A673 (cell line): ENCODE measurements at places on chromosomes 1 and 21. TPM values are rescaled to one million over a fixed set of nuclear protein-coding genes. Genes with fewer than 3 reads are reported as not detected.

The PODN gene
- 0.17 TPM in 1 of 2 replicates, not detected in the other for total RNA-seq

DNA sequence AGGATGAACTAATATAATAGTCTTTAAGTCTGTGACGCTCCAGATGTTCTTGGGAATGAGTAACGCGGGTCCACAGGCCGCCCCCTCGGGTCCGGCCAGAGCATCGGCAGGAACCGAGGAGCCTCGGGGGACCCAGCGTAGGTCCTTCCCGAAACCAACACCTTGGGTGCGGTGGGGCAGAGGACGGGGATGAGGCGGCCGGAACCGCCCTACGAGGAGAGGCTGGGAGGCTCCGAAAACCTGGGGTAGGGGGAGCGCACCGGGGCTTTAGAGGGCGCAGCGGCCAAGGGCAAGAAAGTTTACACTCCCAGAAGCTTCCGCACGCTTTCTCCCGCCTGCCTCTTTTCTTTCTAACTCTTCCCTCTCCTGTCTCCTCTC is 7.1 kb downstream of the DMRTA2 start:
- DNase-seq: no peak

DNA sequence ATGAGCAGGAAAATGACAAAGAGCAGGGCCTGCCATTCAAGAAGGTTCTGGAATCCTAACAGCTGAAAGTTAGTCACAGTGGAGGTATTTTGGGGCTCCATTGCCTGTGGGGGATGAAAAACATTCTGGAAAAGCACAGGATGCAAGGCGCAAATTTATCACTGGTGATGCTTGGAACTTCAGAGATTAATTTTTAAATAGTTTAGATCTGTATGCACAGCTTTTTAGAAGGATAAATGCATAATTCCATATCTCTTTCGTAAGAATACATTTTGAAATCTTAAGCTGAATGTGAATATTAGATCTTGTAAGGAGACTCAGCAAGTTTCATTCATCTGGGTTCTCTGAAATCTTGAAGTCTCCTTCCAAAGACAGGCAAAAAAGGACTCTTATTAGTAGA is at the start of gene OR11L1:
TSS of gene OR11L1 (minus strand) at position 101 of the 400 bp plus-strand sequence. CDS start at position 101, 0 bp downstream.
- no peak for DNase-seq

DNA sequence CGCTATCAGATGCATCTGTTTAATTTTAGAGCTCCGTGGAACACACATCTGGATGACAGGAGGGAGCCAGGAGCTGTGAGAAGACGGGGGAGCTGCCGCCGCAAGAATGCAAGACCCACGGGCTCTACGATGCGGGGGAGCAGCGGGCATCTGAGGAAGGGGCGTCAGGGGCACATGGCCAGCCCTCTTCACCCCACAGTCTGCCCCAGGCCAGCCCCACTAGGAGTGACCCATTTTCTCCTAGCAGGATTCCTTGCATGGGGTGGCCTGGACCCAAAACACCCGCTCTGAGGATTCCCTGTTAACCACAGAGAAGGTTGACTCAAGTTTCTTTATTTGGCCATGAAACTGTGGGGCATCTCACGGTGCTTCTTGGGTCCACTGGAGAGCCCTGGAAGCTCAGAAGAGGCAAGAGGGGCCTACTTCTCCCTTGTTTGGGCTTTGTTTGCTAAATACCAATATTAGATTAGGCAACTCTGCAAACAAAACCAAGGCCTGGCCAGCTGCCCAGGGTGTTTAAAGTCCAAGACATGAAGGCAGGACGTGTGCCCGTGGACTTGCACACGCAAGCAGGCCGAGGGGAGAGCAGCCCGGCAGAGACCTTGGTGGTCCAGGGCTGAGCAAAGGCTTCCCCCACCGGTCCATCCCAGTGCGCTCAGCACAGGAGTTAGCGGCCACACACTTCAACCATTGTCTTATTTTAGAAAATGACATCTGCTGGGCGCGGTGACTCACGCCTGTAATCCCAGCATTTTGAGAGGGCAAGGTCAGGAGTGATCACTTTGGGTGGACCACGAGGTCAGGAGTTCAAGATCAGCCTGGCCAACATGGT is 89.8 kb downstream of the DHRS3 start:
- DNase-seq: no peak

The SPRR1A gene
- not detected in 2 replicates for total RNA-seq

GRCh38 chr1:18419113-18419844 is 61.5 kb upstream of the KLHDC7A start:
- DNase-seq: no peak

DNA sequence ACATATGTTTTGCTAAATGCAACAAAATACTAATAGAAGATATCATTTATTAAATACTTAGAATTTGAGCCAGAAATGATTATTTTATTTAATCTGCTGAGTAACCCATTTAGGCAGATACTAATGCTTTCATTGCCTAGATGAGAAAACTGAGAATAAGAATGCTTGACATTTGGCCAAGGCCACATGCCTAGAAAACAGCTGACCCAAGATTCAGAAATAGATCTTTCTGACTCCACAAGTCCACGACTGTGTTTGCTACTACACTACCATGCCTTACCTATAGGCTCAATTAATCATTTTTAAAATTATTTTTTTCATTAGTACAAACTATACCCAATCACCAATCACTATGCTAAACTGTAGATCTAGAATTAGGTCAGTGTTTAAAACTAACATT is 129.7 kb downstream of the ATP1B1 start:
- no peak for DNase-seq

DNA sequence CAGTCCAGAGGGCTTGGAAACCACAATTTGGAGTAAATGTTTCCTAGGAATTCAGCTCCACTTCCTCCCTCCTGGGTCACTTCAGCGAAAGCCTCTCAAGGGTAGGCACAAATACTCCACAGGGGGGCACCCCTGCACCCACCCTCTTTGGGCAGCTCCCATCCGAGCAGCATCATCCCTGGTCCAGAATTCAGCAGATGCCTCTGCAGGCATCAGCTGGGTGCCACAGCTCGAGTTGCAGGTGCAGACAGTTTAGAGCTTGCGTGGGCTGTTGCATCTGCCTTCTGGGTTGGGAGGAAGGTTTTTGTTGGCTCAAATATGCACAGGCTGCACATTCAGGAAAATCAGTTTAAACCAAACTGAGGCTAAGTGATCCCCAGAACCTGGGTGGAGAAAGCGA is 25.0 kb downstream of the KANK4 start:
- peak; percentile 47 for DNase-seq

The IGSF9 gene
- 6.5 and 7.1 TPM in 2 replicates for total RNA-seq

GRCh38 chr1:182240085-182240484 is 151.5 kb downstream of the GLUL start:
- no peak for DNase-seq

DNA sequence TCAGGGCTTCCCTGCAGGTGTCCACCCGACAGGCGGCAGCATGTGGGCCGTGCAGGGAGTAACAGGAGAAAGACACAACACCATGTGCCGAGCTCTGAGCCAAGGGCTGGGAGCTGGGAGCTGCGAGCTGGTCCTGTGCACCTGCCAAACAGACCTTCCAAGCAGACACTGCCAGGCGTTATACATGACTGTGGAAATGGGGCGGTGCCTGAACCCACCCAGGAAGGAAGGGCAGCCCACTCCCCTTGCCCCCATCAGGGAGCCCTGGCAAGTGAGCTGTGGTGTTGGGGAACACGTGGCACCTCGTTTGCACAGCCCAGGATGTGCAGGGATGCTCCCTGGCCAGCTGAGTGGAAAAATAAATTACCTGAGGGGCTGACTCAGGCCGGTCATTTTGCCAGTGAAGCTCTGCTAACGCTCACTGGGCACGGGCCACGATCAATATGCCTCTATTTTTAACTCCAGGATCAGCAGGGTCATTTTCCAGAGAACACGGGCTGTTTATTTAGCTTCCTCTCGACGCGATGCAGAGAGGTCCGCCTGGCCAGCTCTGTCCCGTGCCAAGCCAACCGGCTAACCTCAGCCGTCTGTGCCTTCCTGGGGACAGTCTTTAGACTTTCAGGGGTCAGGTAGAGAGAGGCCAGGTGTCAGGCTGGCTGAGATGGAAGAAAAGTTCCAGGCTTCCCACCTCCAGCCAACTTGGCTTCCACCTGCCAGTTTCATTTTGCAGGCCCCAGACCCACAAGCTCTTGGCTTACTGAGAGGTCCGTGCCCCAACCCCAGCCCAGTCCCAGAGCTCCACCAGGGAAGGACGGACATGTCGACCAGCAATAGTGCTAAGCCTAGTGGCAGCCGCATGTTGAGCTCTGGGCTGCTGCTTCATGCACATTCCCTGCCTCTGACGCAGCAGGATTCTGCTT is 196.7 kb upstream of the VAMP3 start:
- DNase-seq: no peak

GRCh38 chr1:68725001-68725752 is 228.3 kb upstream of the DEPDC1 start:
- peak; percentile 5 for DNase-seq

GRCh38 chr1:26863685-26864077 is 732 bp downstream of the SFN start:
- DNase-seq: no peak

The LMO4 gene
- 32.2 and 35.3 TPM in 2 replicates for total RNA-seq

DNA sequence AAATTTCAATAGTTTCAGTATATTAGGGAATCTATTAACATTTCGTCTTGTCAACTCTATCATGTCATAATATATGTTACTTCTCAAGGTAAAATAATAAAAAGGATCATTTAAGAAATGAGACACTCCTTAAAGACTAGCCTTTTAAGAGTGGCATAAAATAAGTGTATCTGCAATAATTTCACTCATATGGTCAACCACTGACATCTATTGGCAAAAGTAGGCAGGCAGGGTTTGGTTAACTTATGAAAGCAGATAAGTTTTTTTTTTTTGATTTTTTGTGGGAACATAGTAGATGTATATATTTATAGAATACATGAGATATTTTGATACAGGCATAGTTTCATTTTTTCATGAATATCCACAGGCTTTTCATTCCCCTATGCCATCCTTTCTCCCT is 5.5 kb upstream of the RGS21 start:
- DNase-seq: peak; percentile 86

The MORC3 gene
- 27.6 and 30.0 TPM in 2 replicates for total RNA-seq

- DNase-seq: no peak
Measured at GRCh38 chr1:81978945-81979344, 178.2 kb downstream of the ADGRL2 start.

DNA sequence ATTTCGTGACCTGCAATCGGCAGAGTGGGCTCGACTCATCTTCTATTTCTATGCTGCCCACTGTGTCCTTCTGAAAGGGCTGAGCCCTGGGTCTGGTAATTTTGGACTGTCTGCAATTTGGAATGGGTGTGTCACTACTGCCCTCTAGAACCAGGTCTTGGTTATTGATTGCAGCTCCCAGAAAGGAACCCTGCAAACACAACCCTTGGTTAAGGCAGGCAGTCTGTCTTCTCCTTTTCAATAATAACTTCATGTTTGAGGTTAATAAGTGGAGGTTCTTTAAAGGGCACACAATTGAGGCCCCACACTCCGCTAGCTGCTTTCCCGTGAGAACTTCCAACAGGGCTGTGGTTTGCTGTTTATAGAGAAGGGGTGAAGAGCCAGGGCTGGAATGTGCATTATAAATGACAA is 79.9 kb upstream of the LYST start:
- no peak for DNase-seq

DNA sequence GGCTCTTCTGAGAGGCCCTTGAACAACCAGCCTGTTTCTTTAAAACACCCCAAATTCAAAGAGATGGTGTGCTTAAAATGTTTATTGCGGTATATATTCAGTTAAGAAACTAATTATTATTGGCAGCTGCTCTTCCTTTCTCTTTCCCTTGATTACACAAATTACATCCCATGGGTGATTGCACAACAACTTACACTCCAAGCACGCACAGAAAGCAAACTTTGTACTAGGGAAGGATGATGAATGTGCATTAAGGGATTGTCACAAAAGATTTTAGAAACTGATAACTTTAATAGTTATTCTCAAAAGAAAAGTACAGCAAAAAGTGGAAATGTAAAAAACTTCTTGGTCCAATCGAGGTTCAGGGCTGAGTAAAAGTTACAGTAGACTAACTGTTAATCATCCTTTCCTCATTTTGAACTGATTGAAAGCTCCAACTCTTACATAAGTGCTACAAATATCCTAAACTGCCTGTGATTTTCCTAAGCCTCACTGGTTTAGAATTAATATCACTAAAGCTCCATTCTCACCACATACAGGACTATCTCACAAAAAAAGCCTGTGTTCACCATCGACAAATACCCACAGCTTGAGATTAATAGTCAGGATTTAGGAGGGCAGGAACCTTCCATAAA is 153.4 kb downstream of the TTLL7 start:
- DNase-seq: peak; percentile 41

- DNase-seq: peak; percentile 30
Measured at GRCh38 chr1:167185974-167186657, 34.6 kb upstream of the POU2F1 start.

DNA sequence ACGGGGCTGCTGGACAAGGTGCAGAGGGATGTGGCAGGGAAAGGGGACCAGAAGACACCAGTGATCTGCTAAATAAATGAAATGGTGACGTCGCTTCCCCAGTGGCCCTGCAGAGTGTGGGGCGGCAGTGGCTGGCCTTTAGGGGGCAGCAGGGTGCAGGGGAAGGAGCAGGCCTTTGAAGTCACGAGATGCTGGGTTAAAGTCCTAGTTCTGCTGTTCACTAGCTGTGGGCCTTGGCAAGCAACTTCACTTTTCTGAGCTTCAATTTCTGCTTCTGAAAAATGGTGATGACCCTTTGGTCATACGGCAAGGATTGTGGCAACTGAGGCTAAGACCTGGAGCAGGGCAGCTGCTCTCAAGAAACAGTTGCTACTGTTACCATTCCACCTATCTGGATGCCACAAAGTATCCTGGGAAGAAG is 9.2 kb upstream of the GALE start:
- DNase-seq: peak; percentile 89

The S100B gene
- not detected in 2 replicates for total RNA-seq

The CTSE gene
- 0.39 TPM in 1 of 2 replicates, not detected in the other for total RNA-seq

The TRAF5 gene
- 7.1 and 8.7 TPM in 2 replicates for total RNA-seq

DNA sequence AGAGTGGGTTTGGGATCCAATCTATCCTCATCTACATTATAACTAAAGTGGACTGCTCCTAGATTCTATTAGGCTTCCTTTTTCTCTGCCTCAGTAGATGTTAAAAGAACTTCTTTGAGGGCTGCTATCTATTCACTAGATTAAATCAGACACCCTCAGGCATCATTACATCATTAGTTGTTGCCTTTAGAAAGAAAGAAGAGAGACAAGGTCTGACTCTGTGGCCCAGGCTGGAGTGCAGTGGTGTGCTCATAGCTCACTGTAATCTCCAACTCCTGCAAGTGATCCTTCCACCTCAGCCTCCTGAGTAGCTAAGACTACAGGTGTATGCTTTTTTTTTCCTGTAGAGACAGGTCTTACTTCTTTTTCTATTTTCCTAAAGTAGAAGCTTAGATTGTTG is 71.1 kb upstream of the EXO1 start:
- no peak for DNase-seq

DNA sequence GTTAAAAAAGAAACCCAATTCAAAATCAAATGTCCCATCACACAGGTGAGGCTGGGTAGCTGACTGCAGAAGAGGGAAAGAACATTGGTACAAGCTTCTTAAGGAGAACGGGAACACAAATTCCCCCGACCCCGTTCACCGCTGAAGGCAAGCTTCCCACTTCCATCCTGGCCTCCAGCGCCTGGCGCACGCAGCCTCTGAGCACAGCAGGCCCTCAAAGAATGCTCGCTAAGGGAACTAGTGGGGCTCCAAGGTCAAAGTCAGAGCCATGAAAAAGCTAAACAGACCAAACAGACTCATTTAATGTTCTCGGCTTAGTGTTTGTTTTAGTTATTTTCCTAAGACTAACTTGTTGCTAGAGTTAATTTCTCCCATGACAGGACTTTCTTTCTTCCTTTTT is 63.7 kb downstream of the SIM2 start:
- no peak for DNase-seq

The FCRL5 gene
- not detected in 2 replicates for total RNA-seq

- no peak for DNase-seq
Measured at GRCh38 chr1:34113362-34113761, 51.7 kb downstream of the CSMD2 start.

GRCh38 chr1:77371396-77371795 is 89.6 kb downstream of the AK5 start:
- no peak for DNase-seq
